T-helper 1 cell (primary cell): ENCODE measurements at places on chromosomes 12 and 14.

GRCh38 chr12:123055281-123055766 lies 74.8 kb downstream of the ARL6IP4 start:
- DNase-seq: no peak

GRCh38 chr12:3442397-3442796 lies 48.6 kb upstream of the PRMT8 start:
- no peak for DNase-seq

- DNase-seq: no peak
These were observed 184.5 kb downstream of the AKAP6 start for GRCh38 chr14:32513571-32514009.

DNA sequence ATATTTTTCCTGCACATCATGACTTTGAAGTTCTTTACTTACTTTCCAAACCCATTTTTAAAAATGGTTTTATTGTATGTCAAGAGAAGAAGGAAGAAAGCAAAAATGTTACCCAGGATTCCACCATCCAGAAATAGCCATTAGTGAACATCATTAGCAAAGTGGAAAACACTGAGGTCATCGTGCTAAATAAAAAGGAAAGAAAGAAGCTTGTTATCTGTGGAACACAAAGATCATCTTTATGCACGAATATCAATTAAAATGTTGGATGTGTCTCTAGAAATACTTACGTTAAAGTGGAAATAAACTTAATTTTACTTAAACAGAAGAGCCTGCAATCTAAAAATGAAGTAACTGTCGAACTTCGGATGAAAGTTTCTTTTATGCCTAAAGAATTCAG lies 27.3 kb downstream of the SFSWAP start:
- DNase-seq: no peak

GRCh38 chr12:16608946-16609539 lies 3.1 kb upstream of the LMO3 start:
- no peak for DNase-seq

DNA sequence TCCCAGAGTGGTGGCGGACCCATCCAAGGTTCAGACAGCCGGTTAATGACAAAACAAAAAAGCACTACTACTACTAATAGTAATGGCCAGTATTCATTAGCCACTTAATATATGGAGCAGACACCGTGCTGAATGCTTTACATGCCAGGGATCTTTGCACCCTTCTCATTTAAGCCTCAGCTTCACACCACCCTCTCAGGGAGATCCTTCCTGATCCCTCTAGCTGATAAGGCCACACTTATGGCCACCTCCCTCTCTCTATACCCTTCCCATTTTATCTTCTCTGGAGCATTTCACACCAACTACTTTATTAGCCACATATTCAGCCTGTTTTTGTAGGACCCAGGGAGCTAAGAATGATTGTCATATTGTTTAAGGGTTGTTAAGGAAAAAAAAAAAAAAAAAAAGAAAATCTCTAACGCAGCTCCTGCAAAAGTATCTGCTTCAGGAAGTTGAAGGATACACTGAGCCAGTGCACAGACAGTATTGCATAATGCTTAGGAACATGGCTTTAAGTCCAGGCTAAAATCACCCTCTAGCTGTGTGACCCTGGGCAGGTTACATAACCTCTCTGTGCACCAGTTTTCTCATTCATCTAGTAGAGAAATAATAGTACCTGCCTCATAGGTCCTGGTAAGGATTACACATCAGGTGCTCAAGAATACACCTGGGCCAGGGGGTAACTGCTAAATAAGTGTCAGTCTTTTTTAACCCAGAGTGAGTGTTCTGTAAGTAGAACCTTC lies 29.4 kb downstream of the NUAK1 start:
- DNase-seq: no peak

- DNase-seq: no peak
These were observed 34.4 kb upstream of the P2RX4 start for GRCh38 chr12:121175383-121176119.
